ENCODE measurements at places on chromosomes 11 and 22. TPM values are rescaled to one million over a fixed set of nuclear protein-coding genes. Genes with fewer than 3 reads are reported as not detected.

The APOA5 gene
- not detected for total RNA-seq

The PGGHG gene
- total RNA-seq, result 109 TPM

The P2RY2 gene
- total RNA-seq, result 4.5 TPM

The MMP13 gene
- total RNA-seq, result not detected

The SERPIND1 gene
- total RNA-seq, result not detected

The MPPED1 gene
- 0.76 TPM for total RNA-seq

The CCDC73 gene
- total RNA-seq, result 0.44 TPM

DNA sequence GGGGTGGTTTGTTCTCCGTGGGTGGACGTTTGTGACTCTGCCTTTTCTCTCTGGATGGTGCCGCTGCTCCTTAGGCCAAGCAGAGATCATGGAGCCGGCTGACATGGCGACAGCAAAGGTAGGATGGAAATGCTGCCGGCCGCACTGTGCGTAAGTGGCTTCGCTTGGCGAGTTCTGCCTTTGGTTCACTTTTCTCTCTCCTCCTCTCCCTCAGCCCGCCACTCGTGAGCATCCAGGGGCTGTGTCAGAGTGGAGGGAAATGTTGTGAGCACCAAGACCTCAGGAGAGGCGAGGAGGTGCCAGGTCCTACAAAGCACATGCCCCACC is 80.5 kb downstream of the GRAMD1B start:
- H3K27ac ChIP-seq, result no peak overlapping the region
- peaks cover 2% of the 10 kb centered on the region for H3K27me3 ChIP-seq
- no peak for DNase-seq
- no peaks in the 10 kb centered on the region for H3K36me3 ChIP-seq
- H3K4me3 ChIP-seq, result no peak overlapping the region

DNA sequence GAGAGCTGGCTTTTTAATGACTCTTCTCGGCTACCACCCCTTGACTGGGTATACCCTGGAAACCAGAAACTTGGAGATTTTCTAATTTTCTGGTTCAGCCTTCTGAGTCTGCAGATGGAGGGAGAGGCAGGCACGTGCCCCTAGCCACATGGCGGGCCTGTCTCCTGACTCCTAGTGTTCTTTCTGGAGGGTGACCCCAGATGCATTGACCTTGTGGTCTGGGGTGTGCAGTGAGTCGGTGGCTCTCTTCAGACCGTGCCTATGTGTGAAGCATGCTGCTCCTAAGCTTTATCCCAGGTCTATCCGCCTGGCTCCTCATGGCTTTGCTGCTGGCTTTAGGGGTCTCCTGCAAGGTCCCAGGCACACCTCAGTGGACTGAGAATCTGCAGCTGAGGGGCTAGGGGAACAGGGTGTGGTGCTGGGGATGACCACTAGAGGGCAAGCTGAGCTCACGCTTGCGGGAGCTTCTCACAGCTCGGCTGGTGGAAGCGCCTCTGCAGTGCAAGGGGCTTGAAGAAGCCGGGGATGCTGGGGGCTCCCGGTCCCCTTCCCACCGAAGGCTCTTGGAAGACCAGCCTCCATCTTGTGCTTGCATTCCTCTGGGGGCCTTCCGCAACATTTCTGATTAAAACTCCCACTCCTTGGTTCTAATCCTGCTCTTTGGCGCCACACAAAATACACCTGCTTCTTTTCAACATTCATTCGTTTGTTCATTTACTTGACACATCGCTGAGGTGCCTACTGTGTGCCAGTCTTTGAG is 51.8 kb downstream of the OTOG start:
- no peak overlapping the region for H3K4me3 ChIP-seq
- peak; percentile 89 for DNase-seq
- H3K27me3 ChIP-seq, result peaks cover 63% of the 10 kb centered on the region
- H3K36me3 ChIP-seq, result no peaks in the 10 kb centered on the region

DNA sequence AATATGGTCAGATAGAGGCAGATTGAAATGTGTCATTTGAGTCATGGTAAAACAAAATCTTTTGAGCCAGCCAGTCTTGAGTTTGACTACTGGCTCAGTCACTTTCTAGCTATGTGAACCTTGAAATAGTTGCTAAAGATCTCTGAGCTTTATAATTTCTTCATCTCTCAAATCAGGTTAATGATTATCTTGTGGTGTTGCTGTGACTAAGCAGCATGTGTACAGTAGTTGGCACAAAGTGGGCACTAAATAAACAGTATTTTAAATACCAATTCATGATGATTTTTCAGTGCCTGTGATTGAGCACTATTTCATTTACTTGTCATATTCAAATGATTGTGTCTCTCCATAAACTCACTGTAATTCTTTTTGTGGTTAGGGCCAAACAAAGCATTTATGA is 70.8 kb downstream of the RAB38 start:
- peak overlapping the region; percentile 20 for H3K27ac ChIP-seq
- no peak for DNase-seq

- H3K4me1 ChIP-seq, result peaks cover 16% of the 10 kb centered on the region
- peaks cover 30% of the 10 kb centered on the region for H3K27me3 ChIP-seq
- H3K27ac ChIP-seq, result peak overlapping the region; percentile 67
Measured at GRCh38 chr22:50526834-50527801, 1.7 kb upstream of the SCO2 start.

DNA sequence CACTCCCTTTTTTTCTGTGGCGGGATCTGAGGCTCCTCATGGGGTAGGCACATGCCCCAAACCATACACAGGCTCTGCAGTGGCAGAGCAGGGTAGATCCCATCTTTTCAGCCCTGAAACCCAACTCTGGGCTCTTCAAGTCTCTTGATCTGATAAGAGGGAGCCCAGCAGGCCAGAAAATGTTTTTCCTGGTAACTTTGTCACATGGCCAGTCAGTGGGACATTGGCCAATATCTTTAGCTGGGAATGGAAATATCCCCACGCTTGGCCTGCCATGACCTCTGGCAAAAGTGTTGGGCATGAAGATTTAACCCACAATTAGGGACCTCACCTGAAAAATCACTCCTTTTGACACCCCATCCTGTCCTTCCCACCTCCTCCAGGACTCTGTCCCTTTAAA is 8.1 kb downstream of the INPP5J start:
- no peaks in the 10 kb centered on the region for H3K27me3 ChIP-seq
- H3K4me3 ChIP-seq, result no peak overlapping the region
- peaks cover 1% of the 10 kb centered on the region for H3K36me3 ChIP-seq
- DNase-seq, result no peak
- no peaks in the 10 kb centered on the region for H3K4me1 ChIP-seq

DNA sequence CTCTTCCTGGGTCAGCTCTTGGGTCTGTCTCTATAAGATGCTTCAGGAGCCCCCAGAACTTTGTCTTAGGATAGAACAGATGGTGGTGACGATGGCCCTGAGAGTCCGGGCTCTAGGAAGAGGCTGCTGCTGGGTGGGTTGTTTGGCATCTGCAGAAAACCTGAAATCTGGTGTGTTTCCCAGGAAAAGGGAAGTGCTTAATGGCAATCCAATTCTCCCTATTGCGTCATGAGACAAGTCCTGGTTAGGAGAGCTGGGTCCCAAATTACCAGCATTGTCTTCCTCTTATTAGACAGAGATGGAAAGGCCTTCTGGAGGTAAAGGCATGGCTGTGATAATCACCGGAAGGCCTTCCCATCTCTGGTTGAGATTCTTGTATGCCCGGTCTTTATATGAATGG is 48.9 kb upstream of the GRAMD1B start:
- H3K4me1 ChIP-seq, result peaks cover 42% of the 10 kb centered on the region
- H3K27ac ChIP-seq, result no peak overlapping the region
- no peaks in the 10 kb centered on the region for H3K27me3 ChIP-seq
- DNase-seq, result no peak
- H3K36me3 ChIP-seq, result no peaks in the 10 kb centered on the region

DNA sequence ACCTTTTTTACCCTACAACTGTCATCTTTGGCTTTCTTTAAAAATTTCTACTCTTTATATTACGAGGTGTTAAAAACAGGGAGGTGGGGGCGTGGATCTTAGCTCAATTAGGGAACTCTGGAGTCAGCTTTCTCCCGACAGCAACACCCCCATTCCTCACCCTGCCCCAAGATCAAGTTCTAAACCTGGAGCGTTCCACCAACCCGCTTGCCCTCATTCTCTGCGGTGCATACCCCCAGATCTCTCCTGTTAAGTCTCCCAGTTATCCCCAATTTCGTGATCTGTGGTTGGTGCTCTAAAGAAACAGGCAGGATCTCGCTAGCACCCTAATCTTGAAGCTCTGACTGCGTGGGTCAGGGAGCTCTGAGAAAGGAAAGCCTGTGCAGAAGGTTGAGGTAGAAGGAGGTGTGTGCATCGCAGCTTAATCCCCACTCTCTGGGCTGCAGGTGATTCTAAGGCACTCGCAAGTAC is 177.3 kb upstream of the NTM start:
- peaks cover 50% of the 10 kb centered on the region for H3K27me3 ChIP-seq
- no peak overlapping the region for H3K27ac ChIP-seq
- H3K4me3 ChIP-seq, result no peak overlapping the region
- no peaks in the 10 kb centered on the region for H3K36me3 ChIP-seq

DNA sequence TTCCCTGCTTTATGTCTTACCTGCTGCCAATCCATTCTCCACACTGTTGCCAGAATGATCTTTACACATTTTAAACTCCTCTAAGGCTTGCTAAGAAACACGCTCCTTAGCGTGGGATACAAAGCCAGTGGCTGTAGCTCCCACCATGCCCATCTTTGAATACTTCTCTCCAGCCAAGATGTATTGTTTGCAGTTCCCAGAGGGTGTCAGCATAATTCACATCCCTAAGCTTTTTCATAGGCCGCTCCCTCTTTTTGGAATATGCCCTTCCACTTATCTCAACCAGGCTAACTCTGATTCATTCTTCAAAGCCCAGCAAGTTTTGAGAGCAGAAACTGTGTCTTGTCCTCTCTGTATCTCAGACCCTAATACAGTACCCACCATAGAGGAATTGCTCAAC is 8.1 kb upstream of the UPK2 start:
- H3K36me3 ChIP-seq, result no peaks in the 10 kb centered on the region
- peaks cover 15% of the 10 kb centered on the region for H3K27me3 ChIP-seq
- no peak overlapping the region for H3K4me3 ChIP-seq
- no peaks in the 10 kb centered on the region for H3K4me1 ChIP-seq
- H3K27ac ChIP-seq, result no peak overlapping the region

- H3K27me3 ChIP-seq, result no peaks in the 10 kb centered on the region
- no peak for DNase-seq
- peaks cover 13% of the 10 kb centered on the region for H3K4me1 ChIP-seq
- H3K27ac ChIP-seq, result no peak overlapping the region
Measured at GRCh38 chr11:62875698-62876478, 4.8 kb upstream of the SLC3A2 start.

GRCh38 chr11:27300974-27301373 is 62.0 kb downstream of the CCDC34 start:
- no peaks in the 10 kb centered on the region for H3K4me1 ChIP-seq
- no peaks in the 10 kb centered on the region for H3K36me3 ChIP-seq
- H3K27ac ChIP-seq, result no peak overlapping the region
- no peaks in the 10 kb centered on the region for H3K27me3 ChIP-seq

DNA sequence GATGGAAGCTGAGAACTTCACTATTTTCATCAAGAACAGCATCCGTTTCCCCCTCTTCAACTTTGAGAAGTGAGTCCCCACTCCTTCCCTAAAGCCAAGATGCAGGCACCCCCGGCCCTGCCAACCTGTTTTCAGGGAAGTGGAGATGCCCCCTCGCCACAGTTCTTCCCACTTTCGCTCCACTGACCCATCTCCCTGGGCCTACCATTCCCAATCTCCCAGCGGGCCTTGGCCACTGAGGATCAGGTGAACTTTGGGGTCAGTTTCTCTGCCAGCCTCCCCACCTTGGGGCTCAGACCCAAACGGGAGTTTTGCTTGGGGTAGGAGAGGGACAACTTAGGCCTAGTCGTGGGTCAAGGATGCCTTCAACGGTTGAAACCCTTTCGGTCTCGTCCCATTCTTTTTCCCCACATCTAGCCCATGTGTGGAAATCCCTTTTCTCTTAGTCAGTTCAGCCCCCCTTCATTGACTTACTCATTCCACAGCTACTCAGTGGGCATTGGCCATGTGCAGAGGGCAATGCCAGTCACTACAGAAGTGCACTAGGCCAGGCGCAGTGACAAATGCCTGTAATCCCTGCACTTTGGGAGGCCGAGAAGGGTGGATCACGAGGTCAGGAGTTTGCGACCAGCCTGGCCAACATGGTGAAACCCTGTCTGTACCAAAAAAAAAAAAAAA is 10.6 kb downstream of the P2RX3 start:
- no peak overlapping the region for H3K27ac ChIP-seq
- no peak for DNase-seq
- no peaks in the 10 kb centered on the region for H3K36me3 ChIP-seq
- H3K4me1 ChIP-seq, result peaks cover 12% of the 10 kb centered on the region

- H3K4me1 ChIP-seq, result peaks cover 5% of the 10 kb centered on the region
- H3K27ac ChIP-seq, result no peak overlapping the region
- DNase-seq, result no peak
Measured at GRCh38 chr11:2924381-2924780, 4.8 kb downstream of the PHLDA2 start.

GRCh38 chr11:44096360-44097185 is 1.1 kb downstream of the EXT2 start:
- no peaks in the 10 kb centered on the region for H3K27me3 ChIP-seq

- H3K36me3 ChIP-seq, result peaks cover 21% of the 10 kb centered on the region
- no peak overlapping the region for H3K27ac ChIP-seq
- no peak for DNase-seq
- H3K27me3 ChIP-seq, result no peaks in the 10 kb centered on the region
- no peak overlapping the region for H3K4me3 ChIP-seq
Measured at GRCh38 chr11:113247221-113247620, 67.2 kb upstream of the TTC12 start.

GRCh38 chr11:35714882-35715627 is 52.5 kb downstream of the TRIM44 start:
- no peak for DNase-seq
- no peaks in the 10 kb centered on the region for H3K27me3 ChIP-seq
- no peak overlapping the region for H3K27ac ChIP-seq
- H3K36me3 ChIP-seq, result no peaks in the 10 kb centered on the region
- no peak overlapping the region for H3K4me3 ChIP-seq
- no peaks in the 10 kb centered on the region for H3K4me1 ChIP-seq

GRCh38 chr11:16632295-16633200 is 105.9 kb upstream of the C11orf58 start:
- H3K4me1 ChIP-seq, result no peaks in the 10 kb centered on the region
- H3K27ac ChIP-seq, result no peak overlapping the region
- peaks cover 4% of the 10 kb centered on the region for H3K36me3 ChIP-seq
- no peak for DNase-seq

DNA sequence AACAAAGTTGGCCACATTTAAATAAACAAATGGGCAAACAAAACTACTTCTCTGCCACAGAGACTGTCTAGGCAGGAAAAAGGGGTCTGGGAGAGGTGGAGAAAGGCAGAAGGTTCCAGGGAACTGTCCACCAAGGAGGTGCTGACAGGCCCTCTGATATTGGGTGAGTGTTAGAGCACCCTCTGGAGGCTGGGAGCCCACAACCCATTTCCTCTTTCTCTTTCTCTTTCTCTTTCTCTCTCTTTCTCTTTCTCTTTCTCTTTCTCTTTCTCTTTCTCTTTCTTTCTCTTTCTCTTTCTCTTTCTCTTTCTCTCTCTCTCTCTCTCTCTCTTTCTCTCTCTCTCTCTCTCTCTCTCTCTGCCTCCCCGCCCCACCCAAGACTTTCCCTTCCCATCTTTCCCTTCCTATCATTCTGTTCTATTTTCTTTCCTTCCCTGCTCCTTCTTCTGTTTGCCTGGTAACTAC is 912.8 kb downstream of the DLG2 start:
- H3K27ac ChIP-seq, result no peak overlapping the region
- peak; percentile 34 for DNase-seq
- peaks cover 31% of the 10 kb centered on the region for H3K27me3 ChIP-seq
- no peaks in the 10 kb centered on the region for H3K4me1 ChIP-seq
- H3K36me3 ChIP-seq, result no peaks in the 10 kb centered on the region

GRCh38 chr11:132686886-132687285 is 845.4 kb downstream of the OPCML start:
- H3K27ac ChIP-seq, result no peak overlapping the region
- no peaks in the 10 kb centered on the region for H3K36me3 ChIP-seq
- H3K4me3 ChIP-seq, result no peak overlapping the region
- no peaks in the 10 kb centered on the region for H3K4me1 ChIP-seq
- DNase-seq, result no peak

- no peaks in the 10 kb centered on the region for H3K27me3 ChIP-seq
- DNase-seq, result no peak
- peaks cover 1% of the 10 kb centered on the region for H3K4me1 ChIP-seq
- peaks cover 12% of the 10 kb centered on the region for H3K36me3 ChIP-seq
Measured at GRCh38 chr11:64856382-64857227, 12.2 kb upstream of the CDC42BPG start.

All from mesothelial cell of epicardium (in vitro differentiated cells).